ENCODE measurements at places on chromosomes 16 and 17.

DNA sequence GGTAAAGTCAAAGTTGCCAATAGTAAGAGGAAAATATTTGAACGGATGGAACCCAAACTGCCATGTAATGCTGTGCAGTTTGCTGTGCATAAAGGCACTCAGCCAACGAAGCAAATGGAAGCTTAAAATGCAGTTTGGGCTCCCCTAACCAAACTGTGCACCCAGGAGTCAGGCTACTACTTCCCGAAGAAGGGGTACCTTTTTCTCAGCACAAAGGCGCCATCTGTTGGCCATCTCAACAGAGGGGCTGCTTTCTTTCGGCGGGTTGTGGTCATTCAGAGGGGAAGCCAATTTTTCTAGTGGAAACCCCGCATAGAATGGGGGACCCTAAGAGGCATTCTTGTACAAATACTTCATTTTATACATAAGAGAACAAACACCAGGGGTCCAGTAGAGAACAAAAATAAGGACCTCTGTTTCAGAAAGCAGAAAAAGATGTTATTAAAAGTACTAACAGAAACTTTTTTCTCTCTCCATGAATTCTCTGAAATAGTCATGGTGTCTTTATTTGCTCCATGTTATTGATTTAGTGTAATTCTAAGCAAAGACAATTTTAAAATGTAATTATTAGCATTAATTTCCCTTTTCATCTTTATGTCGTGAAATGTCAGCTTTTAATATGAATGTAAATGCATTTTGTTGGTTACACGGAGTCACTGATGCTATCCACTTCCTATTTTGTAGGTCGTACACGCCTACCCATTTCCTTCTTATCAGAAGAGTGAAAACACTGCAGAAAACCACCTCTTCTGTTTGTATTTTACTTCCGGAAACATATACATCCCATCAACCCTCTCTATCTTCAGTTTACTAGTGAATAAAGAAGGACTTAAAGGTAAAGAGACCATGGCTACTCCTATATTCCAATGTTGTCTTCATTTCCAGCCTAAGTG, 453.3 kb downstream of the KCNJ2 start:
- DNase-seq, result no peak

- DNase-seq, result no peak
Measured at GRCh38 chr17:2061441-2061958, 6.6 kb downstream of the HIC1 start.

- no peak for DNase-seq
Measured at GRCh38 chr17:51814521-51814920, 344.0 kb downstream of the CA10 start.

DNA sequence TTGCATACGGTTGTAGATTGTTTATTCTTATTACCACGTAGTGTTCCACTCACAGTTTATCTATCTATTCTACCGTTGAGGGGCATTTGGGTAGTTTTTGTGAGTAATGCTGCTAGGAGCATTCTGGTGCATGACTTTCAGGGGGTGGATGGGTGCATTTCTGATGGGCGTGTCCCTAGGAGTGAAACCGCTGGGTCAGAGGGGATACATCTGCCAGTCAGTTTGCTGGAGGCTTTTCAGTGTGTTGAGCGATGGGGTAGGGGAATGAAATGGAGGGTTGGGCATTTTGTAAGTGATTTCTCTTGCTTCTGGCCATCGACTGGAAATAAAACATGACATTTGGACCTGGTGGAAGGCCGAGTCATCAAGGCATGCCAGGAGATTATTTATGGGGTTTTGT, 17.0 kb upstream of the IRX3 start:
- no peak for DNase-seq

GRCh38 chr16:27107185-27107592, 40.5 kb downstream of the C16orf82 start:
- no peak for DNase-seq

DNA sequence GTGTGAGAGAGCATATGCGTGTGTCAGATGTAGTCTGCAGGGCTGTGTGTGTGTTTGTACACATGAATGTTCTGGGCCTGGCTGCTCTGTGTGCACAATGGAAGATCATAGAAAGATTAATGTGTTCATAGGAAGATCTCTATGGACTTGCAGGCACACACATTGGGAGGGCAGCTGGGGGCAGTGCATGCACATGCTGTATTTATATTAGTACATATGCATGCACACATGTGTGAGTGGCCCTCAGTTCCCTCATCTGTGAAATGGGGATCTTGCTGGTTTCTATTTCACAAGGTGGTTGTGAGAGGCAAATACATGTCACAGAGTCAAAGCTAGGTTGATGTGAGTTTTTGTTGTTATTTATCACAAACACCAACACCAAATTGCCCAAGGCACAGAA, 2.1 kb downstream of the CA7 start:
- no peak for DNase-seq

GRCh38 chr17:48137656-48138055, 30.1 kb downstream of the SNX11 start:
- DNase-seq, result no peak

GRCh38 chr17:77323413-77324171, 182.8 kb downstream of the SEC14L1 start:
- no peak for DNase-seq

- no peak for DNase-seq
Measured at GRCh38 chr16:8959921-8960787, 3.6 kb downstream of the USP7 start.

GRCh38 chr16:6207580-6207979, 1110.0 kb upstream of the EEF2KMT start:
- no peak for DNase-seq

- DNase-seq, result no peak
Measured at GRCh38 chr16:65449526-65449925, 327.7 kb upstream of the CDH11 start.

- DNase-seq, result no peak
Measured at GRCh38 chr17:49722066-49722465, 14.3 kb upstream of the SLC35B1 start.

- DNase-seq, result no peak
Measured at GRCh38 chr16:17038415-17038814, 432.3 kb downstream of the XYLT1 start.

DNA sequence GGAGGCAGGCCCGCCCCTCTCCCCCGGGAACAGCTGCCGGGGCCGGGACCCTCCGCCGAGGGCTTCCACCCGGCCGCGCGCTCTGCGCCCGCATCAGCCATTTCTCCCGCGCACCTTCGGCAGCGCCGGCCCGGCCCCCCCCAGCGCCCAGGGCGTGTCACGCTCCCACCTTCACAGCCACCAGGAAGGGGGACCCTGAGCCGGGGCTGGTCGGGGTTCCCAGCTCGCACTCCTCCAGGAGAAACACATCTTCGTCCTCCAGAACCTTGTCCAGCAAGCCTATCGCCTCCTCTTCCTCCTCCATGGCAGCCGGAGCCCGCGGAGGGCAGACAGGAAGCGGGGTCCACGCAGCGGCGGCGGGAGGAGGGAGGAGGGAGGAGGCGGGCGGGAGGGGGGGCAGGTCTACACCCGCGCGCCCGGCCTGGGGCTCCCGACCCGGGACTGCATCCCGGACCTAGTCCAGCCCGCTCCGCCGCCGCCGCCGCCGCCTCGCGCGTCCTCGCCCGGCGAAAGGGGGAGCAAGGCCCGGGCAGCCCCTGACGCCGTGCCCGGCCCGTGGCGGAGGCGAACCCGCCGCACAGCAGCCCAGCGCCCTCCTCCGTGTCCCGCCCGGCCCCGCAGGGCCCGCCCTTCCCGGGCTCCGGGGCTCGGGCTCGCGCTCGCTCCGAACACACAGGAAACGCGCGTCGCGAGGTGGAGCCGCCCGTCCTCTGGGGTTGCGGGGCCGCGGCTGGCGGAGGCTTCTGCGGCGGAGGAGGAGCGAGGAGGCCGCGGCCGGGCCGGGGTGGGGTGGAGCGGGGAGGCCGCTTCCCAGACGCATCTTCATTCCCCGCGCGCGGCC, 70.8 kb downstream of the ABR start:
- peak; percentile 25 for DNase-seq

DNA sequence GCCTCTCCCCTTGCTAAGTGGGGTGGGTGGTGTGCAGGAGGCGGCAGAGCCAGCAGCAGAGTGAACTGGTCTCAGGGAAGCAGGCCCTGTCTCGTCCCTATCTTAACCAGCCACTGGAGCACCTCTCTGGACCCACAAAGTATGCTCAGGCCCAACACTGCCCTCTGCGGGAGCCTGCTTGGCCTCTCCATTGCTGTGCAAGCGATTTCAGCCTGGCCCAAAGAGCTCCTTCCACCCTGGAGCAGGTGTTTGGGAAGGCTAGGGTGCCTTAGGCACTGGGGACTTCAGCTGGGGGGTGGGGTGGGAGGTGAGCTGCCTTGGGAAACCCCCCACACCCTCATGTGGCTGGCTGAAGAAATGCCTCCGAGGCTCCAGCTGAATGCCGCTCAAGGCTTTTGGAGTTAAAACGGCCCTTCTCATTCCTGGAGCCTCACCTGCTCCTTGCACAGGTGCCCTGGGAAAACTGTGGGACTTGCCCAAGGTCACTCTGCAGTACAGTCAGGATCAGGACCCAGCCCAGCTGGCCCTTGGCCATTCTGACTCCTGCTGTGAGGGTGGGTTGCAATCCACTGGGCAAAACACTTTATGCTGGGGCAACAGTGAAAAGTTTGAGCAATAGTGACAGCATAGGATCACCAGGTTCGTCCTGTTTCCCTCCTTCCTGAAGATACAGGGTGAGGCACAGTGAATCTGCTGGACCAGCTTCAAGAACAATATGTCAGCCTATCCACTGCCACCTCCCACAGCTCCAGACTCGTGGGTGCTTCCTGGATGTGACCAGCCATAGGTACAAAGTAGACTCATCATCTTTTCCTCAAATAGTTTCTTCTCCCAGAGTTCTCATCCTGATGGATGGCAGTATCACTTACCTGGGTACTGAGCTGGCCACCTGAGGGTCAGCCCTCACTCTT, 5.9 kb upstream of the UBE2O start:
- no peak for DNase-seq

DNA sequence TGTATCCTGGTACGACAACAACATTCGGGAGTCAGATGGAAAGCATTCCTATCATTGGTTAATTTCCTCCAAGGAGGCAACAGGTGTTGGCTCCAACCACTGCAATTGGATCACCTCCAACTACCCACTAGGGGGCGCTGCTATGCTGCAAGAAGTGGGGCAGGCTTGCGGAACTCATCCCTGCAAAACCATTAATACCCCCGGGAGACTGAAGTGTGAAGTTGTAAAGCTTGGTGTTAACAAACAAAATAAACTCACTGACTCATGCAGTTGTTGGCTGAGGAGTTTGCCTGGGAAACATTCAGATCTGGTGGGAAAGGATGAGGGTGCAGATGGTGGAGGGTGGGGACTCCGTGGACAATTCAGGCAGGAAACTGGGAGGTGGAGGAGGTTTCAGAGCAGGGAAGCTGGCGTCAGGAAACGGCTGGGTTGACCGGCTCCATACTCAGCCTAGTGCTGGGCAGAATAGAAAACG, 84.9 kb downstream of the HS3ST2 start:
- DNase-seq, result no peak

DNA sequence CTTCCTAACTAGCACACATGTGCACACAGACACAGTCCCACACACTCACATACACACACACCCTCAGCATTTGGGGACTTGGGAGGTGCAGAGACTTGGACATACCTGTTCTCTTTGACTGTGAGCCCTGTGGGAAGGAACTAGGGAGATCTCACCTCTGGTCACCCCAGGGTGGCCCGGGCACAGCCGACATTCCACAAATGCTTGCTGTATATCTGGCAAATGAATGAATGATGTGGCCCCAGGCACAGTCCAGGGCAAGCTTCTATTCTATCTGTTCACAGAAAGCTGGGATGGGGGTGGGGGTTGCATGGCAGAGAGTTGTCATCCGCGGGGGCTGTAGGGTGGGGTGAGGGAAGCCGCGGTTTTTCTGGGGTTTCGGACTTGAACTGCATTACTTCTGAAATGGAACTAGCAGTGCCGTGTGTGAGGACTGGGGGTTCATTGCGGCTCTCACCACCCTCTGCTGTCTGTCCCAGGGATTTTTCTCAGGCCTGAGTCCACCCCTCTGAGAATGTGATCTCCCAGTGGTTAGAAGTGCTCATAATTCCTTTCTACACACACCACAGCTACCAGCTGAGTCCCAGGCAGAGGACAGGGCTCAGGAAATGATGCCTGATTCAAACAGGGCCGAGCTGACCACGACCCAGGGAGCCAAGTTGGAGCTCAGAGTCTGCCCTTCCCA, 3.3 kb upstream of the RIPOR1 start:
- DNase-seq, result no peak

DNA sequence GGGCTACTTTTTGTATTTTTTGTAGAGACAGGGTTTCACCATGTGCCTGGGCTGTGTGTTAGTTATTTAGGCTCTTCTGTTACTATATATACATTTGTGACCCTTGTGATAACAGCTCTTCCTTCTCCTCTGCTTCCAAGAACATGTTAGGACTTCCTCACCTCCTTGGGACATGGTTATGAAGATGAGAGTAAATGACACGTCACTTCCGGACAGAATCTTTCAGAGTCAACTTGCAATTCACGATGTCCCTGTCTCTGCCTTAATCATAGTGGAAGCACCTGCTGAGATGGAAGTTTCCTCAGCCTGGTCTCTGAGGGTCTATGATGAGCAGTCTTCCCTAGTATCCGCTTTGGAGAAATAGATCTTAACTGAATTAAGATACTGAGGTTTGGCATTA, 42.9 kb downstream of the CCDC42 start:
- DNase-seq, result no peak

GRCh38 chr17:5049314-5049841, 14.2 kb upstream of the SLC52A1 start:
- DNase-seq, result no peak

GRCh38 chr17:66904760-66905624, 59.5 kb upstream of the CACNG4 start:
- DNase-seq, result no peak

- DNase-seq, result no peak
Measured at GRCh38 chr17:33438139-33438538, 145.0 kb upstream of the ASIC2 start.

DNA sequence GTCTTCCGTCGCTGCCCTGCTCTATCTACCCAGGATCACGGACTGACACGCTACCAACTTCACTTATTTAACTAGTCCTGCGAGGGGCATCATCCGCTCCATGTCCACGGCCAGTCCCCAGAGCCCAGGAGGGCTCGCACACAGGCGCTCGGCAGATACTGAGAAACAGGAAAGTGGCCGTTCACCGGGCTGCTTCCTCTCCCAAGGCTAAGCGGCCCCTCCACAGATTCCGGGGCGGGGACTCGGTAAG, 388 bp downstream of the OXLD1 start:
- no peak for DNase-seq

- no peak for DNase-seq
Measured at GRCh38 chr17:45146890-45147580, 1.2 kb upstream of the HEXIM1 start.

GRCh38 chr17:29292071-29292991, 1.6 kb downstream of the NUFIP2 start:
- peak; percentile 2 for DNase-seq

GRCh38 chr17:80219013-80219762, 945 bp downstream of the SGSH start:
- DNase-seq, result peak; percentile 86

GRCh38 chr16:84979516-84979915, 31.8 kb downstream of the ZDHHC7 start:
- DNase-seq, result no peak

GRCh38 chr16:4389051-4389955, 17.7 kb downstream of the VASN start:
- no peak for DNase-seq

All from stimulated activated CD4-positive, alpha-beta T cell treated with anti-CD3 and anti-CD28 coated beads, TNF-alpha, amount 100 ng/mL, for 1 hour (primary cell).